Right hindlimb (tissue), 1 donor: ENCODE measurements at places on chromosomes 1 and 21.

DNA sequence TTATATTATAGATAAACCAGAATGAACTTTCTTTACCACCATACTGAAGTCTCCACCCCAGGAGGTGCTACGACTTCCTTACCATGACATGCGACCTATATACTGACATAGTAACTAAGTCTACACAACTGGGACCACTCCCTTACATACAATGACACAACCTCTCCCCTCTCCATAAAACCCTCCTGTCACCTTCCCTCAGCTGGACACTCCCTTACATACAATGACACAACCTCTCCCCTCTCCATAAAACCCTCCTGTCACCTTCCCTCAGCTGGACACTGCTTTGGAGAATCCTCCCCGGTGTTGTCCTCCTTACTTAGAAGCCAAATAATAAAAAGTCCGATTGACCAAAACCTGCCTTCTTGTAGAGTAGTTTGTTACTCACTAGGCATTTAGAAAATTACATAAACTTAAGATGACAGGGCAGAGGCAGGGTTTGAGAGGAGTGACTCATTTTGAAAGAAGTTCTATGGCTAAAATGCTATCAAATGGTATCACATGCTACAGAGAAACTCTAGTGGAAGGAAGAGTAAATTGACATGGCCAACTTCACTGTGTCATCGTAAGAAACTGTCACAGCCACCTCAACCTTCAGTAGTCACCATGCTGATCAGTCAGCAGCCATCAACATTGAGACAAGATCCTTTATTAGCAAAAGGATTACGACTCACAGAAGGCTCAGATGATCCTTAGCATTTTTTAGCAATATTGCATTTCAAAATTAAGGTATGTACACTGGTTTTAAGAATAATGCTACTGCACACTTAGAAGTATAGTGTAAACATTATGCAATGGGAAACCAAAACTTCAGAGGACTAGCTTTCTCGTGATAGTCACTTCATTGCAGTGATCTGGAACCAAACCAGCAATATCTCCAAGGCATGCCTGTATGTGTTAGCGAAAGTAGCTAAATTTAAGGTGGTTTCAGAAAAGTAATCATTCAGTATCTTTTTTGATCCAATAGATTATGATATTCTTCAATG lies 56.4 kb downstream of the AHCTF1 start:
- DNase-seq: no peak

DNA sequence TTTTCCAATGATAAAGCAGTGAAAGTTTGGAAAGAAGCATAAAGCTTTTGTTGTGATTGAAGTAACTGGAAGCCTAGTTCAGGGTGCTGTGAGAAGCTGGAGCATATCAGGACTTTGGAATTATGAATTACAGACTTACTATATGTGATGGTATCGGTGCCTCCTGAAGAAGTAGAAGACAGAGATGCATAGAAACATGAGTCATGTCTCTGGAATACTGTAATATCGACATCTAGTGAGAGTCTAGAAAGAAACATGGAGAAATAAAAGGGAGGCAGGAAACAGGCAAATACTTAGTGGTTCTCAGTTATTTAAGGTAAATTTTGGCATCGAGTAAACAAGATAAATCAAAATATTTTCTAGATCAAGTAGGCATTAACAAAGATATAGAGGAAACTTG lies 103.0 kb downstream of the CAMTA1 start:
- no peak for DNase-seq

- no peak for DNase-seq
Observed at GRCh38 chr1:169466259-169467230, 19.2 kb downstream of the SLC19A2 start.

DNA sequence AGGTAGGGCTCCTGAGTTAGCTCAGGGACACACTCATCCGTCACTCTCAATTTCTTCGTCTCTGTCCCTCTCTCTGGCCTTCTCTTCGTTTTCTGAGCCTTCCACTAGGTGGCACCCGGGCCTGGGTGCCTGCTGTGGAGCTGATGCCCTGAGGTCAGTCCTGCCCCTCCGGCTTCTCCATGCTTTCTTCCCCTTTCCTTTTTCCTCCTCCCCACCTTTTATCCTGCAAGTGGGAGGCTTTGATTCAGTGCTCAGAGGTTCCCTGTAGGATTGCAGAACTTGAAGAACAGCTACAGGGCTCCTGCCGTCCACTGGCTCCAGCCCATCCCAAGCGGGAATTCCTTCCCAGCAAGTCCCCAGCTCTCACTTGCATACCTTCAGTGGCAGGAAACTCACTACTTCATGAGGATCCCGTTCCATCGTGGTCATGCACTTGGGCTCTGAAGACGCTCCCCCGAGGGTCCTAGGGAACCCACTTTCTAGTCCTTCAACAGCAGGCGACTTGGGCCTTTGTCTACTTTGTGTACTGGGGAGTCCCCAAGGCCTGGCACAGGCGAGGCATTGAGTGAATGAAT lies 45.6 kb downstream of the SRRM1 start:
- DNase-seq: peak; percentile 77

DNA sequence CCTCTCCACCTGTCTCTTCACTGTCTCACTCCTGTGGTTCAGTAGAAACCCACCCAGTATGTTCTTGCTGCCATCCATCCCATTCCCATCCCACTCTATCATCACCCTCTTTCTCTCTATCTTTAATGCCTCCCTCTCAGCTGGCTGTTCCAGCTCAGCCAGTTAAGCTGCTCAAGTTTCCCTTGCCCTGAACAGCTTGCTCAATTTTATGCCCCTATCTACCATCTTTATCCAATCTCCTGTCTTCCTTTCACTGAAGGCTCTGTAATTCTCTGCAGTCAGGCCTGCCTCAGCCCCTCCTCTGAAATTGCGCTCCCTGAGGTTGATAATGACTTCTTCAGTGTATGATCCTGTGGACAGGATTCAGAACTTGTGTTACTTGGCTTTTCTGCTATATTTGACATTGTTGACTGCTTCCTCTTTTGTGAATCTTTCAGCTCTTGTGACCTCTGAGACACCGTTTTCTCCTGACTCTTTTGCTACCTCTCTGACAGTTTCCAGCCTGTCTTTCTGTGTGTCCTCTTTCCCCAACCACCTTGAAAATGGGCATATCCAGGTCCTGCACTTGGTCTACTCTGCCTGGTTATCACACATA lies 13.9 kb upstream of the BCAR3 start:
- no peak for DNase-seq

DNA sequence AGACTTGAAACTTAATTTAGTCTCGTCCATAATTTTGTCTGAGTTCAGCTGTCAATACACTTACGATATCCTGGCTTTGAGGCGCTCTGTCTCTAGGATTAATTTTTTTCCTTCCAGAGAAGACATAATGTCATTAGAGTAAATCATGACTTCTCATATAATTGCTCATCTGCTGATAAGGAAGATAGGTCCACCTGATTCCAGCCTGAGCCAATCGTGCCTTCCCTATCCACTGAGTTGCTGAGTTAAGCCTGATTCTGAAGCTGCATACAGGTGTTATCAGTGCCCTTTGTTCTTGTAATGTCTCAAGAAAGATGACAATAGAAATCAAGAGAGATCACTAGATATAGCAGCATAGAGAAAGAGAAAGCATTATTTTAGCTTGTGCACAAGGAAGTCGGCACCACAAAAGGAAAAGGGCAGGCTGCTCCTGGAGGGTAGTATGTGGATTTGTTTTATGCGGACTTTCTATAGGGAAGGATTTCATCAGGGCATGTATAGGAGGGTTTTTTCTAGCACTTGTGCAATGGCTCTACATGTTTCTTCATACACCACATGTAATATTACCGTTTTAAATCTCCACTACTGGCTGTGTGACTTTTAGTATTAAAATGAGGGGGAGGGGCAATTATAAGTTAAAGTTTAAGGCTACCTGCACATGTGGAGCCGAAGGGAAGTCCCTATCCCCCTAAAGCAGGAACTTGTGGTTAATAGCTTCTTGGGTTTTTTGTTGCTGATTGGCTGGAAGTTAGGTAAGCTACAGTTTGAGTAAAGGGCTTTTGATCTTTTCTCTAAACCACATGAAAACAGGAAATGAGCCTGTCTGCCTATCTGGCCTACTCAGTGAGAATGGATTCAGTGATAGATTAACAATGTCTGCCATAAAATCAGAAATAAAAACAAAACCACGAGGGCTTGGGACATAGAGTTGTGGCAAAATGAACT lies 133.4 kb downstream of the PLPPR5 start:
- DNase-seq: no peak

- no peak for DNase-seq
Observed at GRCh38 chr1:156682166-156682890, 5.1 kb upstream of the NES start.

- no peak for DNase-seq
Observed at GRCh38 chr1:69256036-69256435, 311.7 kb upstream of the LRRC7 start.

DNA sequence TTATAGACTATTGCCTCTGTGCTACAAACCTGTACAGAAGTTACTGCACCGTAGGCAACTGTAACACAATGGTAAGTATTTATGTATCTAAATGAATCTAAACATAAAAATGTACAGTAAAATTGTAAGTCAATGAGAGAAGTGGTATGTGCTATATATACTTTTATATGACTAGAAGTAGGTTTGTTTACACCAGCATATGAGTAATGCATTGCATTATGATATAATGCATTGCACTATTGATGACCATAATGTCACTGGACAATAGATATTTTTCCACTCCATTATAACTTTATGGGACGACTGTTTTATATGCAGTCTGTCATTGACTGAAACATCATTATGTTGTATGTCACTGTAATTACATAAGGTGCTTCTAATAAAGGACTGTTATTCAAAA lies 340.3 kb upstream of the SNX7 start:
- no peak for DNase-seq

DNA sequence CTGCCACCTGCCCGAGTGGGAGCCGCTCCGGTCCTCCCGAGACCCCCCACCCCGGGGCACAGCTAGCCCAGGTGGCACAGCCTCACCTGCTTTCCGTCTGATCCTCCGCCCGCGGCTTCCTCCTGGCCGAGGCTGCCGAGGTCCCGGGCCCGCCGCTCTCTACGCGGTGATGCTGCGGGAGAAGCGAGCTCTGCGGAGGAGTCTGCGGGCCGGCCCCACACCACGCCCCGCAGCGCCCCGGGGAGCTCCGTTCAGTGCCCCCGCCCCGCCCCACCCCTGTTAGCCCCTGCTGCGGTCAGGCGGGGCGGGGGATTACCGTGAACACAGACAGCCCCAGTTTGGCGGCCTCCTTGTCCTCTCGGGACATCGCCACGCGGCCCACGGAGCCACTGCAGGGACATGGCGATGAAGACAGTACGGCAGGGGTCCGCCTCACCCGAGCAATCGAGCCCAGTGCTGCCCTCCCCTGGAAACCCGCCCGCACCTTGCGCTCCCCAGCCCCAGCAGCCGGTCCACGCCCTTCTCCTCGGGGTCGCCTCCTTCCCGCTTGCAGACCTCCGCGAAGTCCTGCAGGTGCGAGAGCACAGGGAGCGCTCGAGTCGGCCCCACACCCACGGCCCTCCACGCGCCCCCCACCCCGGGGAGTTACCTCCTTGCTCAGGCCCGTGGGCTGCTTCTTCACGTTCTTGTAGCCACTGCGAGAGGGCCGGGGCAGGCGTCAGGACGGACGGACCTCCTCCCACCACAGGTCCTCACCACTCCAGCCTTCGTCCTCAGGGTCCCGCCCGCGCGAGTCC lies 933 bp downstream of the C1orf35 start:
- DNase-seq: peak; percentile 60

GRCh38 chr1:235843461-235843961 lies 23.2 kb downstream of the LYST start:
- DNase-seq: no peak

DNA sequence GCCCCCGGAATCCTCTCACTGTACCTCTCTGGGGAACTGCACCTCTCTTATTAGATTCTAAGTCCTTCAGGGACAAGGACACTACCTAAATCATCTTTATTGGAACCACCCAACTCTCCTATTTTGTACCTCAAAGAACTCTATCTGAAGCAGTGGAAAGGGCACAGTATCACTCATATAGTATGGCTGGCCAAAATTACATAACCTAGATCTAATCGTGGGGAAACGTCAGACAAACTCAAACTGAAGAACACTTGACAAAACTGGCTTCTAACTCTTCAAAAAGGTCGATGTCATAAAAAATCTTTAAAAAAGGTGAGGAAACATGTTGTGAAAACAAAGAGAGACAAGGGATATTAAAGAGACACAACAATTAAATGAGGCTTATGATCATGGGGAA lies 210.0 kb downstream of the SLC45A1 start:
- DNase-seq: no peak

DNA sequence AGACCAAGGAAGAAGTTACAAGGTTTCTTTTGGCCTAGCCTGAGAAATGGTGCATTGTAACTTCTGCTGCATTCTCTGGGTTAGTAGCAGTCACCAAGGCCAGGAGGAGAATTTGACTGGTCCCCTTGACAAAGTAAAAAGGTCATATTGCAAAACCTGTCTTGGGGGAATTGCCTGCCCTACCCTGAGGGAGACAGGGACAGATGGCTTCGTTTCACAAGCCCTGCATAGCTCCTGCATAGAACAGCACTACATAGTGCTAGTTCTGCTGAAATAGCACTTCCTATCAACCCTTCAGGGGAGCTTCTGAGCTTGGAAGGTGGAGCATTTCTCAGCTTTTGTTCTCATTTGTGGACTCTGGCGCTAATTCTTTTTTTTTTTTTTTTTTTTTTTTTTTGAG lies 20.4 kb upstream of the AK2 start:
- DNase-seq: no peak
